ENCODE measurements at places on chromosomes 13 and 19.

GRCh38 chr19:50632151-50632835 is 7.4 kb downstream of the SYT3 start:
- no peak for DNase-seq

DNA sequence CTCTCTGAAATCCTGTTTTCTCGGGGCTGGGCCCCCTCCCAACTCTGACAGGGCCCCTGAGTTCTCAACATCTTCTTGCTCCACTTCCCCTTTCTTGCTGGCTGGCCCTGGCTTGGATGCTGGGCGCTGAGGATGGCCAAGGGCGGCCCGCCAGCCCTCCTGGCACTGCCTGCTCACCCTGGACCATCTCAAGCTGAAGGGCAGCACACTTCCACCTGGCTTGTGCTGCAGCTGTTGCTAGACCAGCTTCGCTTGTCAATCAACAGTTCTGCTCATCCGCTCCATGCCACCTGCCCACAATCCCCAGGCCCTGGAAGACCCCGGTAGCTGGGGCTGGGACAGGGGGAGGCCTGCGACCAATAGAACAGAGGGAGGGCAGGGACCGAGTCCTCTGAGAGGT is 6.9 kb upstream of the GMIP start:
- DNase-seq = no peak

DNA sequence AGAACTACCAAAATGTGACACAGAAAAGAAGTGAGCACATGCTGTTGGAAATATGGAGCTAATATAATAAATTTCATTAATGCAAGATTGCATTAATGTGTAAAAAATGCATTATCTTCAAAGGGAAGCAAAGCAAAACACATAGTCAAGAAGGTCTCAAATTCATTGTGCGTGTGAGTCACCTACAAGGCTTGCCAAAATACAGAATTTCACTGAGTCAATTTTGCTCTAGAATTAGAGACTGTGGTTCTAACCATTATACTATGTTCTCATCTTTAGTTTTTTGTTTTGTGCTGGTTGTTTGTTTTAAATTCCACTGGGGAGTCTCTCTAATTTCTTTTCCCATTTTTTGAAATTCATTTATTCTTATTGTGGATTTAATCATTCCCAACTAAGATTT is 149.8 kb upstream of the SLITRK1 start:
- no peak for DNase-seq

GRCh38 chr13:99486996-99487395 is 14.3 kb upstream of the TM9SF2 start:
- no peak for DNase-seq

DNA sequence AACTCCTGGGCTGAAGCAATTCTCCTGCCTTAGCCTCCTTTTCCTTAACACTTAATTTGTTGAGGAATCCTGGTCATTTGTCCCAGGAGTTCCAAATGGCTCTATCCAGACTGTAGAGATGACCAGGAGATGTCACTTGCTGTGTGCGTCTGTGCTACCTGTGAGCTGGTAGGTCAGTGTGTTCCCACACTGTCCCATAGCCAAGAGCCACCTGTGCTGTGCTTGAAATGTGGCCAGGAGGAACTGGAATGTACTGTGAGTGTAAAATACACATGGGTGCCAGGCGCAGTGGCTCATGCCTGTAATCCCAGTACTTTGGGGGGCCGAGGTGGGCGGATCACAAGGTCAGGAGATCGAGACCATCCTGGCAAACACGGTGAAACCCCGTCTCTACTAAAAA is 29.4 kb upstream of the KDM4B start:
- no peak for DNase-seq

GRCh38 chr13:27355894-27356293 is 68.5 kb upstream of the GTF3A start:
- DNase-seq = no peak

- DNase-seq = no peak
Measured at GRCh38 chr19:29777781-29778309, 33.9 kb upstream of the CCNE1 start.

DNA sequence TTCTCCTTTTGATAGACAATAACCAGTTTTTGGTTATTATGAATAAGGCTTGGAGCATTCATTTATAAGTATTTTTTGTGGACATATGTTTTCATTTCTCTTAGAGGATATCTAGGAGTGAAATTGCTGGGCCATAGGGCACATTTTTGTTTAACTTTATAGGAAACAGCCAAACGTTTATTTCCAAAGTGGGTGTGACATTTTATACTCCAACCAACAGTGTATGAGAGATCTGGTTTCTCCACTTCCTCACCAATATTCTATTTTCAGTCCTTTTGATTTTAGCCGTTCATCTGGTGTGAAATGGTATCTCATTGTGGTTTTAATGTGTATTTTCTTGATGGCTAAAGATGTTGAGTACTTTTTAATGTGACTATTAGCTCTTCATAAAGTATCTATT is 21.9 kb downstream of the TDRD3 start:
- no peak for DNase-seq

GRCh38 chr19:9531933-9532332 is 6.5 kb downstream of the ZNF426 start:
- no peak for DNase-seq

GRCh38 chr13:113448885-113449692 is 4.2 kb downstream of the ADPRHL1 start:
- DNase-seq = peak; percentile 96

GRCh38 chr13:70835371-70835770 is 727.1 kb upstream of the KLHL1 start:
- no peak for DNase-seq

DNA sequence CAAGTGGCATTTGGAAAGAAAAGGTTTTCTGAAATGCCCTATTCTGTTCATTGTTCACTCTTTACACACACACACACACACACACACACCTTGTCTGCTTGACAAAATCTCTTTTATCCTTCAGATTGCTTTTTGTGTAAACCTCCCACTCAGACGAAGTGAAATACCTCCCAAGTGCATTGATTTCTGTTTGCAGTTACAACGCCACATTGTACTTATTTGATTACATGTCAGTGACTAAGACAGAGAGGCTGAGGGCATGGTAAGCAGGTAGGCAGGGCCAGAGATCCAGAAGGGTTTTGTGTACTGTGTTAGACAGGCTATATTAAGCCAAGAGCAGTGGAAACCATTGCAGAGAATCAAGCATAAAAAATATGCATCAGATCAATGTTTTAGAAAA is 561.8 kb downstream of the GPC6 start:
- DNase-seq = no peak

GRCh38 chr13:44732503-44733098 is 156.5 kb upstream of the TSC22D1 start:
- no peak for DNase-seq

DNA sequence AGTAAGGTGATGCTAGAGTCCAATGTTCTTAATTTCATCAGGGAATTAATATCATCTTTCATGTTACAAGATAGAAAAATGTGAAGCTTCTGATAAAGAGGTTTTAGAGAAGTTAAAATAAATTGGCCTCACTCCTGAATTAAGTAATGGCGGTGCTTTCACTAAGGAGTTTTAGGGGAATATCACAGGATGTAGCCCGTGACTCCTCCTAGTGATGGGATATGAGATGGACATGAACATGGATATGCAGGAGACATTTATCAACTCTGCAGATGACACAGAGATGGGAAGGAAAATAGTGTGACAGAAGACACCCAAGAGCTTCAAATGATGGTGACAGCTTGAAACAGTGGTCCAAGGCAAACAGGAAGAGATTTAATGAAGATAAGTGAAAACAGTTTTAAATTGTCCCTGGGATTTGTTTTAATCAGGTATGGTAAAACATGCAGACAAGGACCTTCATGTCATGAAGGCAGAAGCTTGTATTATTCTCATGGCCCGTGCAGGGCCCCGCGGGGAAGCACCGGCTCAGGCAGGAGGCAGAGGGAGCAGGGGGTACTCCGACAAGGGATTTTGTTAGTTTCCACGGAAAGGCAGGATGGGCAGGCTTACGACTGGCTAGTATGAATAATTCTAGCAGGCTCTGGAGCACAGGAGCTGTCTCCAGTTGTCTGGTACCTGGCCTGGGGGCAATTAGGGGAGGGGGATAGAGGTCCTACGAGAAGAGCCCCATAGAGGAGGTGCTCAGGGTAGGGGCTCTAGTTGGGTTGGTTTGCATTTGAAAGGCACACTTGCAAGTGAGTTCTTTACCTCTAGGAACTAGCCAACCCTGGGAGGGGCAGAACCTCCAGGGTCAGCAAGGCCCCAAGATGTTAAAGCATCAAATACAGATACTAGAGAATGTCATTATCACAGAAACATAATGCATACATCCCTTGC is 38.7 kb upstream of the FARP1 start:
- no peak for DNase-seq

DNA sequence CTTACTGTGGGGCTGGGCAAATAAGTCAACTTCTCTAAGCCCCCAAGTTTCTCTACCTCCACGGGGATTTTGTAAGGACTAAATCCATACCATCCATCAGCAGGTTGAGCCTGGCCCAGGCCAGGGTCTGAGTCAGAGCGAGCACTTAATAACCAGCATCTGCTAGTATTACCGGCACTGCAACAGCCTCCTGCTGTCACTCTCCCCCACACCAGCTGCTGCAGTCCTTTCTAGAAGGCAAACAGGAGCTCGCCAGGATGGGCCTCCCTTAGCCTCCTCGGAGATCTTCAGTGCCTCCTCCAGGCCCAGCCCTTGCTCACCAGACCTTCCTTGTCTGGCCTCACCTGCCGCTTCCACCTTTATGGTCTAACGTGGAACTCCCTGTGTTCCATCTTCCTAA is 3.2 kb downstream of the NAPA start:
- DNase-seq = no peak

- DNase-seq = no peak
Measured at GRCh38 chr19:33248553-33248953, 22.9 kb upstream of the SLC7A10 start.

DNA sequence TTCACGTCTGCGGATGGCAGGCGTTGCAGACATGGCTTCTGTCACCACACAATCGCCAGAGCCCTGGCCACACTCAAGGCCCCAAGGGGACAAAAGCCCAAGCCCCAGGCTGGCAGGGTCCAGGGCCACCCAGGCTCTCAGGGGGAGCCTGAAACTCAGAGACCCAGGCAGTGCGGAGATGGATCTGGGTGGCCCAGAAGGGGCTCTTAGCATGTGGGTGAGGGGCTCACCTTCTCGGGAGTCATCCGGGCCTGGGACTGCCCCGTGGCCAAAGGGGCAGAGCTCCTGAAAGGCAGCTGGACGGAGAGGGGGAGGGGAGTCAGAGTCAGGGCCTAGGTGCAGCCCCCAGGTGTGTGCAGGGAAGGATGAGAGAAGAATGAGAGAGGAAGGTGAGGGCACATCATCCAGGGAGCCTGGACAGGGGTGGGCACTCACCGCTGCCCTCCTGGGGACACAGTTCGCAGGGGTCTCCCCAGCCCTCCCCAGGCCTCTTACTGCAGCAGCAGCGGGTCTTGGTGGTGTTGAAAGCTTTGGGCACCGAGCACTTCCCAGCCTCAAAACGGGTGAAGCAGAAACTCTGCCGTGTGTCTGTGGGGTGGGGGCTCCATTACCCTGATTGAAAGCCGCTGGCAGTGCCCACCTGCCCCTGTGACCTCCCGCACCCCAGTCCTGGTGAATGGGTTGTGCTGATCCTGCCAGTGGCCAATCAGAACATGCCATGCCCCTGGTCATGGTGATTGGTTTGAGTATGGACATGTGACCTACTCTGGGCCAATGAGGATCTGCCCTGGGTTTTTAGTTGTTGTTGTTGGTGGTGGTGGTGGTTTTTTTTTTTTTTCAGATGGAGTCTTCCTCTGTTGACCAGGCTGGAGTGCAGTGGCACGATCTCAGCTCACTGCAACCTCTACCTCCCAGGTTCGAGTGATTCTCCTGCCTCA is 37.4 kb downstream of the CCL25 start:
- DNase-seq = no peak

- no peak for DNase-seq
Measured at GRCh38 chr19:4172861-4173473, 9.4 kb downstream of the SIRT6 start.

GRCh38 chr19:54156953-54157352 is 2.6 kb downstream of the LENG1 start:
- no peak for DNase-seq

- DNase-seq = peak; percentile 88
Measured at GRCh38 chr19:37979547-37980082, 72.6 kb downstream of the SIPA1L3 start.
